ENCODE measurements at places on chromosomes 5 and 9.

DNA sequence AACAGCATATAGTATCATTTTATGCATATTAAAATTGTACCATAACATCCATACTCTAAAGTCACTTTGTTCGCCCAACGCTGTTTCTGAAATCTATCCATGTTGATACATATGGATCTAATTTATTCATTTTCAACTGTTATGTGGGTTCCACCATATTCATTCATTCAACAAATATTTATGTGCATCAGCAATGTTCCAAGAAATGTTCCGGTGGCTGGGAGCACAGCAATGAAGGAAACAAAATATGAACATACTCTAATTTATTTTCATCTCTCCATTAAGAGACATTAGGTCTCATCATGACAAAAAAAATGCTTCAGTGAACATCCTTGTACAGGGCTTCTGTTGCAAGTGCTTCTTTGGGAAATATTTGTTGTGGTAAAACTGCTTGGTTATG is 75.4 kb downstream of the MARCHF3 start:
- DNase-seq, result no peak

GRCh38 chr5:64229163-64229774 is 63.6 kb downstream of the RNF180 start:
- no peak for DNase-seq

GRCh38 chr9:113255438-113255837 is 19.9 kb downstream of the CDC26 start:
- DNase-seq, result no peak

DNA sequence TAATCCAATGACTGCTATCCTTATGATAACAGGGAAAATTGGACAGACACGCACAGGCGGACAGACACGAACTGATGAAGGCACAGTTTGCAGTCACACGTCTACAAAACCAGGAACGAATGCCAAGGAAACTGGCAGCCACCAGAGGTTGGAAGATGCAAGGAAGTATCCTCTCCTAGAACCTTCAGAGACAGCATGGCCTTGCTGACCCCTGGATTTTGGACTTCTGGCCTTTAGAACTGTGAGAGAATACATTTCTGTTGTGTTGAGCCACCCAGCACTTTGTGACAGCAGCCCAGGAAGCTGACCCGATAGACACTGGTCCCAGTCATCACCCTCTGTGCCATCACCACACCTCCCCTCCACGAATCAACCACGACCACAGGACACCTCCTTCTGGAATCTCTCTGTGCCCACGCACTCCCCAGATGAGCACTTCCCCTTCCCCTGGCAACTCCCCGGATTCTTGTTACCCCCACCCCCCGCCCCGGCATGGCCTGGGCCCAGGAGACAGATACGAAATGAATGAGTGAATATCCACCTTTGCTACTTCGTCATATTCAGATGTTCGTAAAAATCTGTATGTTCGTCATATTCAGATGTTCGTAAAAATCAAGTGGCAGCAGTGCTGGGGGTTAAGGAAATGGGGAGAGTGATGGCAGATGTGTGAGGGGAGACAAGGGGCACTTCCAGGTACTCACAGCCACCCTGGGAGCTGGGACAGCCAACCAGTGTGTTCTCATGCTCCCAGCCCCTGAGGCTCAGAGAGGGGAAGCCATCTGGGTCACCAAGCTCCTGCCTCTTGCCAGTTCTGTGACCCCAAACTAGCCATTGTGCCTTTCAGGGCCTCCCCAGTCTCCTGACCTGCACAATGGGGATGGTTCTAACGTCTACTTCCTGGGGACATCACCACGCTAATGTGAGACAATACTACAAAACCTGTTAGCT is 18.5 kb downstream of the GBGT1 start:
- no peak for DNase-seq

DNA sequence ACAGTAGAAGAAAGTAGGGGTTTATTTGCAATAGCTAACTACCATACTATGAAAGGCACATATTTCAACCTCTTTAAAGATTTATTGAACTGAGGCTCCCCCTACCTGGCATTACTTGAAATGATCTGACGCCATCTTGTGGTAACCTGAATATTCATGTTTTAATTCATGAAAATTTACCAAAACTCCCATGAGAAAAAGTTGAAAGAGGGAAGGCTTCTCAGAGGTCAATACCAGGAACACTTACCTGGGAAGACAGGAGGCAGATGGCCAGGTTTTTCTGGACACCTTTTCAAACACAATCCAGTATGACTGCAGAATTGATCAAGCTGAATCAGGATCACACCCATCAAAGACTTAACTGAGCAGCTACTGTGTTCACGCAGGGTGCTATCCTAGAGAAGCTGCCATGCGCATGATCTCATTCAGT is 9.4 kb downstream of the PRELID2 start:
- DNase-seq, result no peak

DNA sequence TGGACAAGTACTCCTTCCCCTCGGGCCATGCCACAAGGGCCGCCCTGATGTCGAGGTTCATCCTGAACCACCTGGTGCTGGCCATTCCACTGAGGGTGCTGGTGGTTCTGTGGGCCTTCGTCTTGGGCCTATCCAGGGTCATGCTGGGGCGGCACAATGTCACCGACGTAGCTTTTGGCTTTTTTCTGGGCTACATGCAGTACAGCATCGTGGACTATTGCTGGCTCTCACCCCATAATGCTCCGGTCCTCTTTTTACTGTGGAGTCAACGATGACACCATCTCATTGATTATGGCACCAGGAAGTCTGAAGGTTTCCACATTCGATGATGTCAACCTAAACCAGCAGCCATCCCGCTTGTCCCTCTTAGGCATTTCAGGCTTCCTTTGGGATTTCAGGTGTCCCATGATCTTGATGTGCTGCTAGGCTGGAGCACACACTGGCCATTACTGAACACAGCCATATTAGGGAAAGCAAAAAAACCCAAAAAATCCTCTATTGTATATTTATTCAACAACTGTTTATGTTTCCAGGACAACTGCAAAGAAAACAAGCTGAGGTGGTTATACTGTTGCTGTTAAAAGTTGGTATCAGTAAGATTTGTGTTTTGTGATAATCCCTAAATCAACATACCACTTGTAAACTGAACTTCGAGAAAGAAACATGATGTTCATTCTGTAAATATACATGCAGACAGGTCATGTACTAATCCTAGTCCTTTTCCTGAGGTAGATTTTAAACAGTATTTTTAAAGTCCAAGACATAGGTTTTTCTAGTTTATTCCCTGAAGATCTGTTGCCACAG is 1.1 kb downstream of the PLPP6 start:
- no peak for DNase-seq

DNA sequence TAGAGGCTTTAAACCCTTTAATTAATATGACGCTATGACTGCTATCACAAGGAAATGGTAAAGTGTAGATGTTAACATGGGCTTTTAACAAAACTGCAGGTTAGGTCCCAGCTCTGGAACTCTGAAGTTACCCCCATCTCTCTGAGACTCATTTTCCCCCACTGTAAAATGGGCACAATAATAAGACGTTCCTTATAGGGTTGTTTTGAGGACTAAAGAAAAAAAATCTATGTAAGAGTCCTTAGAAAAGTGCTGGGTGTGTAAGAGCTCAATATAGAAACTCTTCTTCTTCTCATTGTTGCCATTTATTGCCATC is 45.8 kb upstream of the STK32A start:
- DNase-seq, result no peak

DNA sequence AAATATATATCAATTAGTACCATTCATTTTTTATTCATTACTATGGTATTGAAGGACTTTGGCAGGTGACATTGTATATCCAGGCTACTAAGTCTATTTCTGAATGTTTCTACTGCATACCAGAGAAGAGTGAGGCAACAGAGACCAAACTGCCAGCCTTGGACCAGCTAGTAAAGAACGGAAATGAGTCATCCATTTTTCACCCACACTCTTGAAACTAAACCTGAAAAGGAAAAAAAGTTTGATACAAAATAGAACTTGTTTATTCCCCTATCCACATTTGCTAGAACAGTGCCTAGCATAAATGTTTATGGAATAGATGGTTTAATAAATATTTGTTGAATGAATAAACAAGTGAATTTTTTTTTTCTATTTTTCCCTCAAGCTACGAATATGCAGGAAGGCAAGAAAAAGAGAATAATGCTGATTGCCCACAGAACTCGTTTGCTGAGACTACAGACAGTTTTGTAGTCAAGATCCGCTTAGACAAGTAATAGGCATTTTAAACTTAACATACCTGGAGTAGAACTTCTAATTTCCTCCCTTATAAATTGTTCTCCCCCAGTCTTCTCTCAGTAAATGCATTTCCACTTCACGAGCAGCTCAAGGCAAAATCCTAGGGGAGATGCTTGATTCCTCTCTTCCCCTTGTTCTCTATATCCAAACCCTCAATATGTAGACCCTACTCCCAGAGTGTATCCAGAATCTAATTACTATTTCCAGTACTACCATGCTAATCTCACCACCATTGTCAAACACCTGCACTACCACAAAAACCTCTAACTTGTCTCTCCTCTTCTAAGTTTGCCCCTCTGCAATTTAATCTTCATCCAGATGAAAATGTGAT is 146.2 kb upstream of the RASA1 start:
- DNase-seq, result no peak

- no peak for DNase-seq
Observed at GRCh38 chr9:120875643-120875953, 1.4 kb downstream of the PHF19 start.

GRCh38 chr9:125646621-125647100 is 60.3 kb downstream of the MAPKAP1 start:
- DNase-seq, result no peak

GRCh38 chr5:83494666-83495065 is 23.1 kb downstream of the VCAN start:
- no peak for DNase-seq

GRCh38 chr9:102054811-102055210 is 316.4 kb upstream of the GRIN3A start:
- no peak for DNase-seq

DNA sequence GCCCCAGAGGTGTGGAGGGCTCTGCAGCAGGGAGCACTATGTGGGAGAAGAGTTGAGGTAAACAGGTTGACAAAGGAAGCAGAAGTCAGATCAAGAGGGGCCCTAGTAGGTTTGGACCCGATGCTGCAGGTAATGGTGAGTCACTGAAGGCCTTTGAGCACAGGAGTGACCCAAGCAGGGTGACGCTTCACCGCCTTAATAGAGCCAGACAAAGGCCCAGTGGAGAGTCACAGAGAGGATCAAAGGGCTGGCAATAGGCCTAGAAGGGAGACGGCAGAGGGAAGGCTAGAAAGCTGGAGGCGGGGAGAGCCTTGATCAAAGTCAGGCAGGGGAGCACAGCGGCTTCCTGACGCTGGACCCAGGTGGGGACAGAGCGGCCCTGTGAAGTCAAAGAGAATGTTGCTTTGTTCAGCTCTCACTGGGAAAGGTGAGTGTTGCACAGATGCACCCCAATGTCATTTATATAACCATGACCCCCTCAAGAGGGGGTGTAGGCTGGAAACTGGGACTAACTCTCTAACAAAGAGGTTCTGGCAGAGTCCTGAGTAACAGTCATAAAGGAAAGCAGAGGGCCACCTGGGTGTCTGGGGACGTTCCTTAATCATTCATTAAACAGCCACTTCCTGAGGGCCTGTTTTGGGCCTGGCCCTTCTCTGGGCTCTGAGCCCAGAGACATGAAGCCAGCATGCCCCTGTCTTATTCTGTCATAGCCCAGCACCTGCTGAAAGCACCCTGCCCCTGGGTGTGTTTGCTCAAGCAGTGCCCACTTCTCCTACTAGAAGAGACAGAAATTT is 9.8 kb upstream of the CPLX2 start:
- DNase-seq, result no peak

DNA sequence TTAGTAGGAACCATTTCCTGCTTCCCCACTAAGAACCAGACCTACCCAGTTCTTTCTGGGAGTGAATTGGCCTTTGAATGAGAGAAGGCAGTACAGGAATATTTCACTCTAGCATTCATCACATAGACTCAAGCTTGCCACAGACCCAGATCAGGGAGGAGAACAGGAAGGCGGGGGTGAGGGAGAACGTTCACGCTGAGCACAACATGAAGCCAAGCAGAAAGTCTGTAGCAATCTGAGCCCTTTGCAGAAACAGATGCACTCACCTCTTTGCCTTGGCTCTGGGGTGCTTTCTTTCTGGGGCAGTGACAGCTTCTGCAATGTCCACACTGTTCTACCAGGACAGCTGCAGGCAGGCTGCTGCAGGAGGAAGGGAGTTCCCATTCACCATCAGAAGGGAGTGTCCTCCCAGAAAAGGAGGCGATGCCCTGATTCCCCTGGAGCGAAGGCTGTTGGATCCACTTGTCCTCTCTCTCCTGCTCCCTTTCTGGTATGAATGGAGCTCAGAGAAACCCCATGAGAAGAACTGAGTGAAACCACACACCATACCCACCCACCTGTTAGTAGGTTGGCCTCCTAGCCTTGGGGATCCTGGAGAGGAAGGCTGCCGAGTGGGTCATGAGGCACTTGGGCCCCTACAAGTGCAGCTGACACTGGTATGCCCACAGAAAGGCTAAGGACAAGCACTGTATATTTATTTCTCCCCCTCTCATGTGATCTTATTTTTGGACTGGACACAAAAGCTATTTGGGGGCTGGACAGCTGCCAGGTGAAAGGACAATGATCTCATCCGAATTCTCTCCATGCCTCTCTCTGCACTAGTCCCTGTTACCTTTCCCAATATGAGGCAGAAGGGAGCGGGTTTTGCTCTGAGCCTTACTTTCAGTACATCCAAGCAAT is 11.7 kb upstream of the FGF1 start:
- DNase-seq, result no peak

DNA sequence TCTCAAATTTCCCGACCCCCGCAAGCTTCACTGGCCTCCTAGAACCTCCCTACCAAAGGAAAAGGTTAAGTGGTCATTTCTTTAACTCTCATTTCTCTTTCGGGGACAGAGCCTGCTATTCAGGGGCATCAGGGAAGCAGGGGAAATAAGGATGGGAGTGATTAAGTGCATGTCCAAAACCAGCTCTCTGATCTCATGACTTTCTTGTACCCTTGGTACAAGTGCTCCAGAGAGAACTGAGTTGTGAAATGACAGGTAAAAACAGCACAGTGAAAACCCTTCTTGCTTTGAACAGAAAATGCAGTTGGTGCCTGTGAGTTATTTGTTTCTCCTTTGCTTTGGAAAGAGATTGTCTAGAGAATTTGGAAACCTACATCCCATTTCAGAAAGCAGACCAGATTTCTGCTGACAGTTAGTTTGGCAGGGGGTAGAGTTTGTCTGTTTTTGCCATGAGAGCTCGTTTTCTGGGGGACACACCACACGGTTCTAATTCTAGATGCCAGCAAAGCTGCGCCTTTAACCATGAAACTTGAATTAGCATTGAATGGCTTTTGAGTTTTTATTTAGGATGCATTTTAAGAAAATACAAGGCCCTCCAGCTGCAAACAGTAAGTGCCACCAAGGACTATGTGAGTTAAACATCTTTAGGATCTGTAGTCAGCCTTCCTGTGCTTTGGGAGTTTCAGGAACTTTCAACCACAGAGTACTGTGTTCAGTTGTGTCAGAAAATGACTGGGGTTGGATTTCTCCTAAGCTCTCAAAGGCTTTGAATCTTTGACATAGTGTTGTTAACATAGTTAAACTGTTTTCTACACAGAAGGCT is 161.7 kb upstream of the LHFPL2 start:
- no peak for DNase-seq

- no peak for DNase-seq
Observed at GRCh38 chr9:105900123-105900522, 205.8 kb downstream of the TMEM38B start.

- no peak for DNase-seq
Observed at GRCh38 chr5:65989158-65989557, 62.8 kb downstream of the ERBIN start.

All from WTC11 (cell line).